Non-pigmented ciliary epithelial cell (primary cell): ENCODE measurements at places on chromosomes 3 and 15.

DNA sequence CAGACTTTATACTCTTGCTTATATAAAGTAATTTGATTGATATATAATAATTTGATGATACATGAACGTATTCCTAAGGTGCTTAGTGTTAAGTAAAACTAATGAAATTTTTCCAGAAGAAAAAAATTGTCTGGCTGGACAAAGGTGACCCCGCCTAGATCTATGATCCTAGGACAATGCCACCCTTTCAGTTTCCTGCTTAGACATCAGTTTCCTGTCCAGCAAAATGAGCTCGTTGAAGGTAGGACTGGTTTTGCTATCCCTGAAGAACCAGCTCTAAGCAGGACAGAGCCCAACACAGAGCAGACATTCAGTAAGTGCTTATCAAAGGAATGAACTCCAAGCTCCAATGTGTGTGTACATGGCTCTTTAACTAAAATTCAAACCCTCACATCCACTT, 80.8 kb upstream of the SNTN start:
- DNase-seq: no peak

GRCh38 chr3:184314700-184315542, 515 bp downstream of the EIF4G1 start:
- DNase-seq: no peak

- no peak for DNase-seq
These were observed 428.8 kb upstream of the TPRG1 start for GRCh38 chr3:188742755-188743550.

- no peak for DNase-seq
These were observed 247.3 kb upstream of the KCNH8 start for GRCh38 chr3:18900994-18901393.

DNA sequence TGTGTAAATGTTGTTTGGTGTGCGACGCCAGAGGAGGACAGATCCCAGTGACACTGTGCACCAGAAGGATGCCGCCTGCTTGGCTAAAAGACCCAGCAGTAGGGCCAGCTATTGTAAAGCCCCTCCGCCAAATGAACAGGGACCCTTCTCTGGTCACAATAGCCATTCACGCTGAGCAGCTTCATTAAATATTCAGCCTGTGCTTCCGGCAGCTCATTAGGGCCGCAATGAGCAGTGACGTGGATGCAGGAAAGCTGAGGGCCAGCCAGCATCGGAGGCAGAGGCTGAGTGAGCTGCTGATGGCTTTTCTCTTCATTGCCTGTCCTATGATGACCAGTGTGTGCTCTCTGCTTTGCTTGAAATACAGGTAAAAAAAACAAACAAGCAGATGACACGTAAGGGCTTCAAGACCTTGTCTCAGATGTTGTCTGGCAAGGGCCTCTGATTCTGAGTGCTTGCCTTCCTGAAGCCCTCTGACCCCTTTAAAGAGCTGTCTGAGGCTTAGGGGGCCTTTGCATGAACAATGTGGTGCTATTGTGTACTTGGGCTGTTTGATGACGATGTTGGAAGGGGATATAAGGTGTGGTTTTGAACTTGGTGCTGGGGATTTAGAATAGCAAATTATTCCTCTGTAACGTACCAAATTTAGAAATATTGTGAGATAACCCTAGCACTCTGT, 130.4 kb downstream of the FEZF2 start:
- DNase-seq: no peak

DNA sequence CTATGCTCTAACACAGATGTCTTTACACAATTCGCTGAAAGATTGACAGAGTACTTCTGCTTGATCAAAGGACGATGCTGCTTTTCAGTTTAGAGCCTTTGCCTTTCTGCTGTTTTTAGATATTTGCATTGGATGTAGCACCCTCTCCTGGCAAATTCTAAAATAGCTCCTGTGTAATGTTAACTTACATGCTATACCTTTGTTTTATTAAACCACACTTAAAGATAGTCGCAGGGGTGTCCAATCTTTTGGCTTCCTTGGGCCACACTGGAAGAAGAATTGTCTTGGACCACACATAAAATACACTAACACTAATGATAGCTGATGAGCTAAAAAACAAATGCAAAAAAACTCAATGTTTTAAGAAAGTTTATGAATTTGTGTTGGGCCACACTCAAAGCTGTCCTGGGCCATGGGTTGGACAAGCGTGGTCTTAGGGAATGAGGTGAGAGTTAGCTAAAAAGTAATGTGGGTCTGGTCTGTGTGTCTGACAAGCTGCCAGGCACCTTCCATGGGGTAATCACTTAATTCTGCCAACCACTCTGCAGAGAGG, 62.9 kb downstream of the ATG7 start:
- peak; percentile 36 for DNase-seq

DNA sequence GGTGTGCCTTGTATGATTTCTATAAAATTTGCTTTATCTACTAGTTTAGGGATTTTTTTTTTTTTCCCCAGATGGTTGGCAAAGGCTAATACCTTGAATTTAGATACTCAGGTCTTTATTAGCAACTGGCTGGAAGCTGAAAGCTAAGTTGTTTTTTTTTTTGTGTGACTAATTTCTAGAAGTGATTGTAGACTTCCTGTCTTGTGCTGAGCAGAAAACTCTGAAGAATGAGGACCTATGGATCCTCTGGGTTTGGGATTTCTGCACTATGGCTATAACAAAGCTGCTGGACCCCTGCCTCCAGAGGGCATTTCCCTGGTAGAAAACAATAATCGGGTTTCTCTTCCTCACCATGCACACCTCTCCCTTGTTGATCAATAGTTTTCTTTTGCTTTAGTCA, 10.0 kb downstream of the ARIH2 start:
- DNase-seq: no peak

GRCh38 chr3:113312416-113312815, 101.1 kb downstream of the BOC start:
- DNase-seq: no peak

- DNase-seq: no peak
These were observed 7.7 kb downstream of the LRRC2 start for GRCh38 chr3:46558184-46559043.

GRCh38 chr3:72232777-72233176, 447.8 kb upstream of the PROK2 start:
- DNase-seq: no peak

GRCh38 chr3:16543242-16543864, 29.9 kb upstream of the RFTN1 start:
- no peak for DNase-seq

GRCh38 chr3:58874795-58875194, 175.0 kb downstream of the CFAP20DC start:
- DNase-seq: no peak

- no peak for DNase-seq
These were observed 86.3 kb downstream of the ARIH1 start for GRCh38 chr15:72560458-72560857.

DNA sequence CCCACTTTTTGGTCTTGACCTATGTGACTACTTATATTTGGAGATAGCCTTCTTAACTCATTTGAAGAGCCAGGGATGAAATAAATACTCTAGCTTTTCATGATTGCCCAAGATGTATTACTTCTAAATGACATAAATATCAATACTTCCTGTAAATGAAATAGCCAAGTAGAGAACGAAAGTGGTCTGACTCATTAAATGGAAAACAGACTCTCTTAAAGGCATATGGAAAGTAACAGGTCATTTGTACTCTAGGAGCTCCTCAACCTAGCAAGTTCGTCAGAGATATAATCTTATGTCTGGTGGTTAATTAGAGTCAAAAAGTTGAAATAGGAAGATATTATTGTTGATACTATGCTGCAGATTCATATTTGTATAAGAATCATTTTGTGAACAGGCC, 1105.4 kb downstream of the TUSC7 start:
- no peak for DNase-seq

GRCh38 chr15:68868296-68868695, 47.6 kb upstream of the ANP32A start:
- no peak for DNase-seq

GRCh38 chr3:168545591-168545990, 449.9 kb upstream of the GOLIM4 start:
- DNase-seq: peak; percentile 9

DNA sequence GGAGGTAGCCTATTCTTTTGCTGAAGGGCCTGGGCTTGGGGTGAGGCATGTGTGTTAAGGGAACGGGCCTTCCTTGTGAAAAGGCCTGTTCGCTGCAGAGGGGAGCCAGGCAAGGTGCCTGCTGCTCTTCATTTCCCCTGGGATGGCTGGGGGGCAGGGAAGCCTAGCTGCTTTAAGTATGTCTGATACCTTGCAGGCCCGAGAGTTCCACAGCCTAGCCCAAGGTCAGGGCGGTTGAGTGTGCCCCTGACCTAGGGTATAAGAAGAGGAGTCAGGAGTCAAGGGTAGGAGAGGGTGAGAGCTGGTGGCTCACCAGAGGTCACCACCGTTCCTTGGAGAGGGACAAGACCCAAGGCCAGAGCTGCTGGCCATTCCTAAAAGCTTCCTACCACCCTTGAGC, 46.6 kb downstream of the UMPS start:
- DNase-seq: no peak

GRCh38 chr3:58989955-58990354, 59.9 kb downstream of the CFAP20DC start:
- DNase-seq: no peak

- DNase-seq: no peak
These were observed 61.6 kb upstream of the IQSEC1 start for GRCh38 chr3:13134879-13135206.

- no peak for DNase-seq
These were observed 2.2 kb downstream of the RPSA start for GRCh38 chr3:39408493-39409372.

- no peak for DNase-seq
These were observed 280.5 kb downstream of the TBL1XR1 start for GRCh38 chr3:176916777-176917176.

DNA sequence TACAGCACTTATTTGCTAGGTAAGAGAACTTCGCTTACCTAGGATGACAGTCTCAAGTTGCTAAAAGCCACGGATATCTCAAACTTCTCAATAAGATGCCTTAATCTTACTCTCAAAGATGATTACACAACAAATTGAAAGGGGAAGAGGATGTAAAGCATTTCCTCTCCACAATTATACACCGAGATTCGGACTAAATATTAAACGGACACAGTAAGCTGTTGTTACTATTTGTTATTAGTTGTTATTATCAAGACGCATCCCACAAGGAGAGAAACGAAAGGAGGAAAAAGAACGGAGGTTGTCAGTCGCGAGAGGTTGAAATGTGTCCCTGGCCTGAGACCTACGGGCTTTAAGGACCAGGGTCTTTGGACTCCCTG, 660 bp downstream of the ZNF106 start:
- DNase-seq: no peak

DNA sequence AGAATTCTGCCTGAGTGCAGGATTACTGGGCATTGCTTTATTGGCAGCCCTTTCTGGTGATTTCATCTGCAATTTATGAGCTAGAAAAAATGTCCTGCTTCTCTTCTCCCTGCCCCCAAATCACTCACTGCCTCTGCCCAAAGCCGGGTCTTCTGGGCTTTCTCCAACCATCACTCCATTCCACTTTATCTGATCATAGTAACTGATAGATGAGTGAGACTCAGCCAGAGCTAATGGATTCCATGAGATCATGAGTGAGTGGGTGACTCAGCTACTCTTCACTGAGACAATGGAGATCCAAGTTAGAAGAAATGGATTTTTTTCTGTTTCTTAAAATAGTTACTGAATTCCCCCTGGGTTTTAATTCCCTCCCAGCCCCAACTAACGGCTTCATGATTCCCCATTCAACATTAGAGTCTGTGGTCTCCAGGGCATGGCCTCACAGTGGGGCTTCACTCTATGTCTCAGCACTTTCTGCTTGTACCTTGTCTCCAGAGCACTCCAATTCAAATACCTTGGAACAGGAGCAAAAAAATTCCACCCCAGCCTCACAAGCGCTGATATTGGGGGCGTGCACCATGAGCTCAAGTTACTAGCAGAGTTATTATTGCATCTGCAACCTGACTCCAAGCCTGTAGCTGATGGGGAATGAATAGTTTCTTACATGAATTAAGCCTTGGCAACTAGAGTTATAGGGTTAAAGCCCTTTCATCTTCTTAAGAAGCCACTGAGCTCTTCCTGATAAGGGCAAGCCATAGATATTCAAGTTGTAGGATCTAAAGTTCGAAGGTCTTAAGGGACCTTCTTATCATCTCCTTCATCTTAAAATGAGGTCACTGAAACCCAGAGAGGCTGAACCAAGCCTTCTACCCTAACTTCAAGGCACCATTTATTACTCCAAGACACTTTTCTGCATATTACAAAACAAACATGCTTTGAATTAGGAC, 85.9 kb downstream of the AGBL1 start:
- DNase-seq: no peak

- DNase-seq: peak; percentile 83
These were observed at the start of gene RNU5B-1 for GRCh38 chr15:65304381-65305149. TSS of gene RNU5B-1 (plus strand) at chr15:65304677.

DNA sequence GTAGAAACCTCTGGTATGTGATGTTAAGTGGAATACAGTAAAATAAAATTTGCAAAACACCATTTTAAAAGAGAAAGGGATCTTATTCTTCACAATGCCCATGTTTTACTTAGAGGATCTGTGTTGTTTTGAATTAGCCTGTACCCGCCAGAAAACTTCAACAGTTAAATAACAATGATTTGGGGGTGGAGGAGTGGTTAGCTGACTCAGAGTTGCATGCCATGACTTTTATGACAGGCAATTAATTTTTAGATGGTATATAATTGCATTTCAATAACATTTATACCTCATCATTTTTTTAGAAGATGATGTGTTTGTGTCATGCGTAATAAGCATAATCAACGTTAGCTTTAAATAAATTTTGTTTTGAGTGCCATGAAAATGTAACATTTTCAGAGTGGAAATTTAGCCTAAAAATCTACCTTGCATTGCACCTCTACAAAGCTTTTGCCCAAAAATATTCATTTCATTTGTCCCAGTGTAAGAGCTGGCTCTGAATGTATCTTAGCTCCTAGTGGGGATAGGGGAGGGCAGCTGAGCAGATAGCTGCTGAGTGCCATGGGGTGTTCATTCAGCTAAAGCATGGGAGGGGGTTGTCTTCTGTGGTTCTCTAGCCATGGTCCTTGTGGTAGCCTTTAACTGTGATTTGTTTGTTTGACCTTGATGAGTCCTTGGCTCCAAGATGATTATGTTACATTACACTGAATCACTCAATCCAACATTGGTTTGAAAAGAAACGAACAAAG, 379.8 kb downstream of the LPP start:
- no peak for DNase-seq

GRCh38 chr15:69499521-69500211, 47.0 kb downstream of the RPLP1 start:
- DNase-seq: no peak

DNA sequence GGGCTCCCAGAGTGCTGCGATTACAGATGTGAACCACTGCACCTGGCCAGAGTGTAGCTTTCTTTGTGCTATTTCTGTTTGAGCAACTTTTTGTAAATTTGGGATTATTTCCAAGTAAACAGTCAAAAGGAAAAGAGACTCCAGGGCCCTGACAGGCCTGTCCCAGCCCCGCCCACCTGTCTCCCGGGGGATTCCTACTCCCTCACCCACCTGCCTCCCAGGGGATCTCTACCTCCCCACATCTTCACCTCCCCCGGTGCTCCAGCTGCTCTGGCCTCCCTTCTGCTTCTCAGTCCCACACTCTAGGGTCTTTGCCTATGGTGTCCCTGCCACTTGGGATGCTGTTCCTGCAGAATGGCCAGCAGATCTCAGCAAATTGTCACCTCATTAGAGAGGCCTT, 7.0 kb downstream of the RHCG start:
- DNase-seq: no peak
